ENCODE measurements at places on chromosomes 7 and 10. TPM values are rescaled to one million over a fixed set of nuclear protein-coding genes. Genes with fewer than 3 reads are reported as not detected.
A peak's percentile ranks its signal among the peaks of the same experiment; 100 is the strongest.

The ICA1 gene
- 54.9 TPM for total RNA-seq

The CYP3A7 gene
- not detected for total RNA-seq

The RALA gene
- total RNA-seq, result 29.1 TPM

The C10orf62 gene
- 1.5 TPM for total RNA-seq

The HMX3 gene
- total RNA-seq, result not detected

DNA sequence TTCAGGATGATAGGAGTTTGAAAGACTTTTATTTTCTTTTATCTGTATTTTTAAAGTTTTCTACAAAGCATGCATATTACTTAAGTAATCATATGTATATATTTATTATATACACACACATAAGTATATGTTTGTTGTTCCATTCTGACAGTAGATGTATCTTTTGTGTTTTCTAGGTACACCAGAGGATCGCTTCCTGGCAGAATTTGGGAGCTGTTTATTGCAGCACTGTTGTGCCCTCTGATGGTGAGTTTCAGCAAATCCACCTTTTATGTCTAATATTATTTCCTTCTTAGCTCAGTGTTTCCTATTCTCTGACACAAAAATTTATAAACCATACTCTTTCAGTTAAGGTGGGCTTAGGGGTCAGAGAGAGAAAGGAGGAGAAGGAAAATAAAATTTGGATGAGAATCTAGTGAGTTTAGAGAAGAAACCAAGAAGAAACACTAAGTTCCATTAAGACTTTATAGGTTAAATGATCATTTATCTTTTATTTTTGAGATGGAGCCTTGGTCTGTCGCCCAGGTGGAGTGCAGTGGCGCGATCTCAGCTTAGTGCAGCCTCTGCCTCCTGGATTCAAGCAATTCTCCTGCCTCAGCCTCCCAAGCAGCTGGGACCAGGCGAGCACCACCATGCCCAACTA, 59.2 kb upstream of the OIT3 start:
- no peak for DNase-seq
- no peaks in the 10 kb centered on the region for H3K36me3 ChIP-seq

- H3K27me3 ChIP-seq, result no peaks in the 10 kb centered on the region
- peak overlapping the region; percentile 32 for H3K27ac ChIP-seq
- H3K36me3 ChIP-seq, result no peaks in the 10 kb centered on the region
- no peak overlapping the region for H3K4me3 ChIP-seq
- H3K4me1 ChIP-seq, result peaks cover 78% of the 10 kb centered on the region
- no peak for DNase-seq
Observed at GRCh38 chr7:137937202-137937560, 64.7 kb downstream of the CREB3L2 start.

GRCh38 chr7:44066111-44066460, 719 bp upstream of the PGAM2 start:
- no peaks in the 10 kb centered on the region for H3K27me3 ChIP-seq
- H3K4me3 ChIP-seq, result peak overlapping the region; percentile 74
- DNase-seq, result no peak
- H3K36me3 ChIP-seq, result peaks cover 10% of the 10 kb centered on the region
- peak overlapping the region; percentile 89 for H3K27ac ChIP-seq
- peaks cover 74% of the 10 kb centered on the region for H3K4me1 ChIP-seq

DNA sequence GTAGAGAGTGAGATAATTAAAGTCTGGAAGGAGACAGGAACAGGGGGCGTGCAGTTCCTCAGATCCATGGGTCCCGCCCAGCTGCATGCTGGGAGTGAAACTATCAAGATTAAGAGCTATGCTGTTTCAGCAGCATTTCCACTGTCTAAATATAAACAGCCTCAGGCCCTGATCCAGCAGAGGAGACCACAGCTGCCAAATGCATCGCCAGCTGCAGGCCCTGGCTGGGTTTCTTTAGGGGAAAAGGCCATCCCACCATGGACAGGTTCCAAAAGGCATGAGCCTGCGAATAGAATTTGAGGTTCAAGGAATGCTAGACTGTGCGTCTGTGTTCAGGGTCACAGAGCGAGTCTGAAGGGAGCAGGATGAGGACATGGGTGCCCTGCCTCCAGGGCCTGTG, 411.4 kb downstream of the PAXIP1 start:
- no peaks in the 10 kb centered on the region for H3K36me3 ChIP-seq
- peaks cover 8% of the 10 kb centered on the region for H3K27me3 ChIP-seq
- H3K4me3 ChIP-seq, result no peak overlapping the region
- no peaks in the 10 kb centered on the region for H3K4me1 ChIP-seq
- DNase-seq, result no peak

DNA sequence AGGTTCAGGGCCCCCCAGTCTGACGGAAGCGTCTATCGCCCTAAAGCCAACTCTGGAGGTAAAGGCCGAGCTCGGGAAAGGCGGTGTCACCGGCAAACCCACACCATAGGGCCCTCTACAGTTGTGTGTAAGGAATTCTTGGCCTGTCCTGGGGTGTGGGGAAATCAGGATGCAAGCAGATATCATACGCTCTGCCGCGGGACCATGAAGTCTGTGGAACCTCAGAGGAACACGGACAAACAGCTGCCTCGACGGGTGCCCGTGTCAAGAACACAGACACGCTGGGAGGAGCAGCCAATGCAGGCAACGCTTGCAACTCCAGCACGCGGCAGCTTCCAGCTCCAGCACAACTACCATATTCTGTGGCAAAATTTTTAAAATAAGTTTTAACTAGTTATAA, 157.9 kb downstream of the DIP2C start:
- H3K36me3 ChIP-seq, result no peaks in the 10 kb centered on the region
- no peak overlapping the region for H3K27ac ChIP-seq
- H3K4me3 ChIP-seq, result no peak overlapping the region
- no peak for DNase-seq

- H3K36me3 ChIP-seq, result peaks cover 54% of the 10 kb centered on the region
- H3K4me1 ChIP-seq, result peaks cover 46% of the 10 kb centered on the region
- no peak for DNase-seq
- H3K27ac ChIP-seq, result no peak overlapping the region
Observed at GRCh38 chr7:48091506-48092433, 2.7 kb downstream of the UPP1 start.

DNA sequence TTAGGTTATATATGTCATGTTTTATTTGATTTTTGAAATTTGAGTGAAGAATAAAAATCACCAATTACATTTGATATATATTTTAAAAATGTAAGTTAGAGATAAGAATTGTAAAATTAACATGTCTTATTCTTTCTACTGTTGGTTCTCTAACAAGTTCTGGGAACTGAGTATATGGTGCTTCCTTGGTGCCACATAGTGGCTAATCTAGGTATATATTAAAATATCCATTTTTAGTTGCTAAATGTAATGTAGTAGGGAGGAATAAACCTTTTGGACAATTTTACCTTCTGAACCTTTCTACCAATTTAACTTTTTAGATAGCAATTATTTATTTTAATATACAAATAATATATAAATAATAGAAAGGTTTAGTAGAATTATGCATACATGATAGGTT, 17.5 kb downstream of the CFAP69 start:
- DNase-seq, result no peak
- H3K36me3 ChIP-seq, result no peaks in the 10 kb centered on the region
- H3K27me3 ChIP-seq, result no peaks in the 10 kb centered on the region
- no peak overlapping the region for H3K4me3 ChIP-seq
- no peak overlapping the region for H3K27ac ChIP-seq

- H3K36me3 ChIP-seq, result no peaks in the 10 kb centered on the region
- DNase-seq, result no peak
- no peaks in the 10 kb centered on the region for H3K27me3 ChIP-seq
- H3K4me3 ChIP-seq, result no peak overlapping the region
Observed at GRCh38 chr7:96538632-96539031, 171.0 kb downstream of the SEM1 start.

DNA sequence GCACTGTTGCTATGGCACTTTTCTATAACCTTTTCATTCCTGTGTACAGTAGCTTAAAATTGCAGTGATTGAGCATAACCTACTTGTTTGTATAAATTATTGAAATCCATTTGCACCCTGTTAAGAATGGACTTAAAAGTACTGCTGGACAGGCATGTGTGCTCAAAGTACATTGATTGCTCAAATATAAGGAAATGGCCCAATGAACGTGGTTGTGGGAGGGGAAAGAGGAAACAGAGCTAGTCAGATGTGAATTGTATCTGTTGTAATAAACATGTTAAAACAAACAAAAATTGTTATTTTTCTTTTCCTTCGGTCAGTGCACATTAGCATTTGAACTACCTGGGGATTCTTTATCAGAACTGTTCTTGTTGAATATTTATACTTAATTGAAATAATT, 57.1 kb upstream of the BAMBI start:
- DNase-seq, result no peak
- H3K4me1 ChIP-seq, result peaks cover 11% of the 10 kb centered on the region
- no peaks in the 10 kb centered on the region for H3K27me3 ChIP-seq
- no peak overlapping the region for H3K27ac ChIP-seq

DNA sequence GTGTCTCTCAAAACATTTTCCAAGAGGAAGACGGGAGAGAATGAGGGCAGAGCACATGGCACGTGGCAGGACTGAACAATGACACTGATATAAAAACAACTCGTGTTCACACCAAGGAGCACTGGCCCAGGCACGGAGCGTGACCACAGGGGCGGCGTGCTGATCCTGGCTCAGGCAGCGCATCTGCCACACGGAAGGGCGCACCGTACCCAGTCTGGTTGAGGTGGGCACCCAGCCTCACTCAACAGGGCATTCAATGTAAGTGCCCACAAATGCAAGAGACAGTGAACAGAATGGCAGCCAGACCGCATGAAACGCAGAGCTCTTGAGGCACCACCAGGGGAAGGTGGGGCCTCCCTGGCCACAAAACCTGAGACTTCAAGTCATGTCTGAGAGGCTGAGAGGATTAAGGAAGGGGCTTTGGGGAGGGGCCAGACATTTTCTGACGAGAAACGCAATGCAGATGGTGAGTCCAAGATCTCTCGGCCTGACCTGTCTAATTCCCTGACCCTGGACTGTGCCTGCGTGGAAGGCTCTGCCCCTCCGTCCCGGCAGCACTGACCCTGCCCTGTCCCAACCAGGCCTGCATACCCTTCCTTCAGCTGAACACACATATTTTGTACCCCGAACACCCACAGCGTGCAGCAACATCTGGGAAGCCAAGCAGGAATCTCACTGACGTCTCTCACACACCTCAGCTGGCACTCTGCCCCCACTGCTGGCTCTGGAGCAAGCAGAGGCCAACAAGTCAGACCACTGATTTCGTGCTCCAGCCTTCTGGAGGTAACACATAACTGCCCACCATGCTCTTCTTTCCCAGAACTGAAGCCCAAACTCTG, 35.5 kb downstream of the VOPP1 start:
- H3K27me3 ChIP-seq, result no peaks in the 10 kb centered on the region
- H3K4me1 ChIP-seq, result peaks cover 52% of the 10 kb centered on the region
- H3K4me3 ChIP-seq, result no peak overlapping the region
- no peak for DNase-seq
- no peaks in the 10 kb centered on the region for H3K36me3 ChIP-seq
- no peak overlapping the region for H3K27ac ChIP-seq

DNA sequence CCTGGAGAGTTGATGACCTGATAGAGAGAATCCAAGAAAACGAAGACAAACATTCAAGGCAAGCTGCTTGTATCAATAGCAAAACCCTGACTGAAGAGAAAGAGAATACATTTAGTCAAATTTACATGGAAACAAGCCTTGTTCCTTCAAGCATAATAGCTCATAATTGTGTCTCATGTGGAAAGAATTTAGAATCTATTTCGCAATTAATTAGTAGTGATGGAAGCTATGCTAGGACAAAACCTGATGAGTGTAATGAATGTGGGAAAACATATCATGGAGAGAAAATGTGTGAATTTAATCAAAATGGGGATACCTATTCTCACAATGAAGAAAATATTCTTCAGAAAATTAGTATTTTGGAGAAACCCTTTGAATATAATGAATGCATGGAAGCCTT, 18.0 kb downstream of the RBAK start:
- DNase-seq, result no peak
- H3K27me3 ChIP-seq, result no peaks in the 10 kb centered on the region
- no peaks in the 10 kb centered on the region for H3K4me1 ChIP-seq
- no peak overlapping the region for H3K27ac ChIP-seq

DNA sequence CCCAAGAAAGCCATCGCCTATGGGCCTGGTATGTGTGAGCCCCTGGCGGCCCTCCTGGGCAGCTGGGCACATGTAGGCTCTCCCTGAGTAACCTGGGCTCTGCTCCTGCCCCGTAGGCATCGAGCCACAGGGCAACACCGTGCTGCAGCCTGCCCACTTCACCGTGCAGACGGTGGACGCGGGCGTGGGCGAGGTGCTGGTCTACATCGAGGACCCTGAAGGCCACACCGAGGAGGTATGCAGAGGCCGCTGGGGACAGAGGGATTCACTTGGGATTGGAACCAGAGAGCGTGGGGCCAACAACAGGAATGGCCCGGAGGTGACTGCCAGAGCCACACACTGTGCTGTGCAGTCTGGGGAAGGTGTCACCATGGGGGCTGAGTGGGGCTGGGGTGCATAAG, 7.3 kb downstream of the FLNC start:
- no peak overlapping the region for H3K4me3 ChIP-seq
- no peak for DNase-seq
- peak overlapping the region; percentile 96 for H3K27ac ChIP-seq
- peaks cover 84% of the 10 kb centered on the region for H3K4me1 ChIP-seq
- H3K36me3 ChIP-seq, result peaks cover 78% of the 10 kb centered on the region
- H3K27me3 ChIP-seq, result no peaks in the 10 kb centered on the region

DNA sequence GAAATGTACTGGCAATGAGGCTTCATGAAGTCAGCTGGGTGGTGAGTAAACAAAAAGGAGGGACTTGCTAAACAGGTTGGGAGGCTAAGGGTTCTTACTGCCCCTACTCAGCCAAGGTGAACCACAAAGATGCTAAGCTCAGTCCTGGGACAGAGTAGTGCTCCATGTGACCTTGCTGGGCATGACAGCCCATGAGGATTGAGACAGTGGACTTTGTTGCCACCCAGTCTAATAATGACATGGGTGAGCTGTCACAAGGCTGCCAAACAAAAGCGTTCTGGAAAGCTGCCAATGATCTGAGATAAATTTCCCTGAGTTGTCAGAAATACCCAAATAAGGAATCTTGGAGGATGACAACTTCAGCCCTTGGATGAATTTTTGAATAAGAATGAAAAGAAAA, 75.2 kb downstream of the CLEC2L start:
- no peaks in the 10 kb centered on the region for H3K27me3 ChIP-seq
- H3K4me1 ChIP-seq, result peaks cover 26% of the 10 kb centered on the region
- no peak overlapping the region for H3K27ac ChIP-seq
- no peak for DNase-seq
- H3K36me3 ChIP-seq, result peaks cover 95% of the 10 kb centered on the region

GRCh38 chr10:74282151-74282847, 131.3 kb downstream of the ADK start:
- no peak overlapping the region for H3K27ac ChIP-seq
- H3K36me3 ChIP-seq, result no peaks in the 10 kb centered on the region
- no peaks in the 10 kb centered on the region for H3K27me3 ChIP-seq
- H3K4me1 ChIP-seq, result no peaks in the 10 kb centered on the region

- H3K27me3 ChIP-seq, result peaks cover 62% of the 10 kb centered on the region
- H3K4me1 ChIP-seq, result peaks cover 14% of the 10 kb centered on the region
- no peak for DNase-seq
Observed at GRCh38 chr7:12403287-12404181, at the start of gene VWDE. VWDE (minus strand) TSS chr7:12403865; CDS start chr7:12403716, 149 bp downstream.

GRCh38 chr10:88346144-88346977, 236.8 kb downstream of the RNLS start:
- DNase-seq, result no peak
- no peaks in the 10 kb centered on the region for H3K27me3 ChIP-seq
- peak overlapping the region; percentile 45 for H3K27ac ChIP-seq
- H3K36me3 ChIP-seq, result no peaks in the 10 kb centered on the region
- no peak overlapping the region for H3K4me3 ChIP-seq

- H3K4me3 ChIP-seq, result no peak overlapping the region
- no peak for DNase-seq
- no peaks in the 10 kb centered on the region for H3K27me3 ChIP-seq
- no peak overlapping the region for H3K27ac ChIP-seq
Observed at GRCh38 chr7:81298951-81299666, 380.3 kb upstream of the SEMA3C start.

- H3K36me3 ChIP-seq, result no peaks in the 10 kb centered on the region
- H3K27me3 ChIP-seq, result no peaks in the 10 kb centered on the region
- no peak for DNase-seq
- H3K4me3 ChIP-seq, result no peak overlapping the region
- H3K4me1 ChIP-seq, result no peaks in the 10 kb centered on the region
Observed at GRCh38 chr7:4226524-4226882, 455.6 kb upstream of the FOXK1 start.
